ENCODE measurements at places on chromosomes 7 and 10. TPM values are rescaled to one million over a fixed set of nuclear protein-coding genes. Genes with fewer than 3 reads are reported as not detected.

Gene PNLIPRP1
- not detected for total RNA-seq

Gene NXPH1
- total RNA-seq = not detected

Gene COL28A1
- total RNA-seq = not detected

Gene IL6
- total RNA-seq = 14.3 TPM

Gene CDNF
- 0.29 TPM for total RNA-seq

Gene HABP2
- not detected for total RNA-seq

Gene ZNF716
- total RNA-seq = not detected

Gene ANXA8
- 0.29 TPM for total RNA-seq

Gene PDK4
- 2.3 TPM for total RNA-seq

Gene MMRN2
- total RNA-seq = 0.60 TPM

Gene TACR2
- total RNA-seq = 0.36 TPM

Gene NAT16
- total RNA-seq = not detected

Gene C10orf120
- total RNA-seq = not detected

GRCh38 chr7:78222001-78222751 is 423.6 kb downstream of the PHTF2 start:
- no peak for DNase-seq

GRCh38 chr7:151637781-151638261 is 118.1 kb upstream of the RHEB start:
- DNase-seq = no peak

GRCh38 chr7:43956027-43956426 is 29.8 kb downstream of the UBE2D4 start:
- no peak for DNase-seq

GRCh38 chr10:118151461-118151860 is 104.7 kb upstream of the RAB11FIP2 start:
- DNase-seq = no peak

- DNase-seq = peak; percentile 63
These were observed 744 bp downstream of the FRAT2 start for GRCh38 chr10:97333601-97334369.

GRCh38 chr10:32953277-32953927 is 4.6 kb downstream of the ITGB1 start:
- DNase-seq = no peak

- peak; percentile 92 for DNase-seq
These were observed 167.9 kb downstream of the NEURL1 start for GRCh38 chr10:103661198-103661950.

DNA sequence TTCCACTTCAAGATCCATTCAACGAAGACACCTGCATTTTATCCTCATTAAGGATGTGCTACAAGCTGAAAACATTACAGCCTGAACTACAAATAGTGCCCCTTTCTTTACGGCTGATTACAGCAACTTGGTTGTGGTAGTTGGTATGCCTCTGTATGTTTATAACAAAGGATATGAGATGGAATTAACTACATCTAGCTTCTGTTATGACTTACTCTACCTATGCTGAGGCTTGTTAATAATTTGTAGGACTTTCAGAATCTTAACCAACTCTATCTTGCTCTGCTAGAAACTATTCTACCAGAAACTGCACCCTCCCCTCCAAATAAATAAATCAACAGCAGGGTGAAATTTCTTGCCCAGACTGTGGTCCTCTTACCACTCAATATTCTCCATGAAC is 448.1 kb downstream of the GRM8 start:
- DNase-seq = no peak

- no peak for DNase-seq
These were observed 81.7 kb downstream of the CD36 start for GRCh38 chr7:80720146-80720545.

- DNase-seq = peak; percentile 26
These were observed 24.5 kb downstream of the RSU1 start for GRCh38 chr10:16792675-16793074.

DNA sequence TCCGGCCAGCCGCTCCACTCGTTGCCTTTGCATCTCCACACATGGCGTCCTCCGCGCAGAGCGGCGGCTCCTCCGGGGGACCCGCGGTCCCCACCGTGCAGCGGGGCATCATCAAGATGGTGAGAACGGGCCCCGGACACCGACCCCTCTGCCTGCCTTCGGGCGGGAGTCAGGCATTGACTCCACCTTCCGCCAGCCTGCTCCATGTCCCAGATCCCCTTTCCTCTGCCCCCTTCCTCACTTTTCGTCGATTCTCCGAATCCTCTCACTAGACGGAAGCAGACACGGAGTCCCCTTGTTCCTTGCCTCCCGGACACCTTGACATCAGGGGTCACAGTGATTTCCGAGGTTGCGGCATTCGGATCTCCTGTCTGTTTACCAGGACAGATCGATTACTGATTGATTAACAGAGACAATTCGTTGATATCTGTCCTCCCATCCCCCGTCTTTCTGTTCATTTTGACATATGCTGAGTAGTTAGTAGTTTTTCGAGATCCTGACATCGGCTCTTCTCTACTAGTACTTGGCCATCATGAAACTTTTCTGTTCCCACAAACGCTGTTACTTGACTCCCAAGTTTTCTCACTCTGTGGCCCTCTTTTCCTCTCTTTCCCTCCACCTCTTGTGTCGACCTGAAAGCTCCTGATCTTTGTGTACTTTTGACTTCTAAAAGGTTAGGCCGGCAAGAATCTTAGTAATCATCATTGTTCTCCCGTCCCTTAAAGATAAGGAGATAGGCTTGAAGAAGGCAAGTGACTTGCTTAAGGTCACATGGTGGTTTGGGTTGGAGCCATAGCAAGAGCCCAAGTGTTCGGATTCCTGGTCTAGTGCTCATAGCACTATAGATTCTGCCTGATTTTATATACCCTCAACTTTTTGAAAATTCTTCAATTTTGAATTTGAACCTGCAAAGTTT is 597 bp downstream of the SND1 start:
- peak; percentile 41 for DNase-seq

- no peak for DNase-seq
These were observed 267.8 kb downstream of the RPS24 start for GRCh38 chr10:78301481-78301880.

DNA sequence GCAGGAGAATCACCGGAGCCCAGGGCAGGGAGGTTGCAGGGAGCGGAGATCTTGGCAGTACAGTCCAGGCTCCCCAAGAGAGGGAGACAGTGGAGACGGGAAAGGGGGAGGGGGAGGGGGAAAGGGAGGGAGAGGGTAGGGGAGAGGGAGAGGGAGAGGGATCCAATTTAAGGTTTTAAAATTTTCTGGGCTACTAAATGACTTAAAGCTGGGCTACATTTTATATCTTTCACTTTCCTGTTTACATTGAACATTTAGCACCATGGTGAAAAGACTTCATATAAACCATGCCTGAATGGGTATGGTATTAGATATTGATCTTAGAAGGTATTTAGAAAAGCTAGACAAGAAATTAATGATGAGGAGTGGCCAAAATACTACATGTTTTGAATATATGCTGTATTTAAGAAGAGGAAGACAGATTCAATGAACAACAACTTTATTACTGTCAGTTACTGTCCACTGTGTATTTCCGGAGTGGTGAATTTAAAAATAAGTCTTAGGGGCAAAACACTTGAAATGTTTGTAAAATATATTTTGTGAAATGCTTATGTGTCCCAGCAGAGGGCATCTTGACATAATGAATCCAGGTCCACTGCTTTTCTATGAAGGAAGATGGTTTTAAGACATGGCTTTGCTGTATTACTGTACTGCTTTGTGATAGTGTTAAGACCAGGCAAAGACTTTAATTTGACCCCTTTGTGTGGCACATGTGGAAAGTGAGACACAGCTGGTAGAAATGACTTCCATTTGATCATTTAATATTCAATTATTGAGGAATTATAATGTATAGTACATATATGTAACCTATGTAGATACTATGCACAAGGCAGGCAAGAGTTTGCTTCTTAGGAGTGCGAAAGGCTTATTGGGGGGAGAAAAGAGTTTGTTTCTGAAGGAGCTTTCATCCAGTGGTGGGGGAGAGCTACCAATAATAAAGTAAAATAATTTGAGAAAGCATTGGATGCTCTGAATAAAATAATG is 52.8 kb downstream of the NRF1 start:
- DNase-seq = peak; percentile 69

- no peak for DNase-seq
These were observed 15.7 kb upstream of the ZNF862 start for GRCh38 chr7:149822353-149822943.

- DNase-seq = no peak
These were observed 12.0 kb upstream of the PARP12 start for GRCh38 chr7:140074780-140075179.

DNA sequence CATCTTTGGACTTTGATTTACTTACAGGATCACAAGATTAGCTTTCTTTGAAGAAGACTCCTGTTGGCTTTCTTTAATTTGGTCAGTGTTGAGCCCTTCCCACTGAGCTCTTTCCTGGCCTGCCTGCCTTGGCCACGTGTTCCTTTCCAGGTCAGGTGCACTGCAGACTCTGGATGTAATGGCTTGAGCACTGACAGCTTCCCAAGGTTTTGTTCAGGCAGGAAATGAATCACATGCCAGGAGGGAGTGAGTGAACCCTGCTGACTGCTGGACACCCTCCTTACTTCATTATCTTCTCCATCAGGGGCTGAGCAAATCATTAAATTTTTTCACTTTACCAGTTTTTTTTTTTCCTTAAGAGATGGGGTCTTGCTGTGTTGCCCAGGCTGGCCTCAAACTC is 29.8 kb downstream of the SNX10 start:
- peak; percentile 54 for DNase-seq

- DNase-seq = no peak
These were observed 90.5 kb upstream of the MACROH2A2 start for GRCh38 chr10:69961881-69962745.

- DNase-seq = peak; percentile 57
These were observed 87.1 kb upstream of the HDAC9 start for GRCh38 chr7:18408461-18408860.

- DNase-seq = peak; percentile 76
These were observed 11.8 kb upstream of the ACBD5 start for GRCh38 chr10:27252267-27253000.

DNA sequence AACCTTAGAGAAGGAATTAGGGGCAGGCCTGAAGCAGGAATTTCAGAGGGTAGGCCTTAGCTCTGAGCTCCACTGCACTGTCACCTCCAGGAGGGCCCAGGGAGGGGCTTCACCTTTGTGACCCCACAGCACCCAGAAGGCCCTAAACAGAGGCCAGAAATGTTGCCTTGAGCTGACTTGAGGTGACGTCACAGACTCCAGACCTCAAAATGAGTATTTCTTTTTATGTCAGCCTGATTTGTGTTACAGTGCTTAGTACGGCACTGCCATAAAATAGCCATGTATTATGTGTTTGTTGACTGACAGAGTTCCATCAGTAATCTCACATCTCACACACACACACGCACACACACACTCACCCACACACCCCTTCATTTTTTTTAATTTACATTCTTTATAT is 211.2 kb downstream of the CCDC3 start:
- no peak for DNase-seq

- no peak for DNase-seq
These were observed 259.3 kb downstream of the ZEB1 start for GRCh38 chr10:31578181-31578852.

GRCh38 chr10:33612551-33612950 is 278.1 kb upstream of the NRP1 start:
- DNase-seq = peak; percentile 89

DNA sequence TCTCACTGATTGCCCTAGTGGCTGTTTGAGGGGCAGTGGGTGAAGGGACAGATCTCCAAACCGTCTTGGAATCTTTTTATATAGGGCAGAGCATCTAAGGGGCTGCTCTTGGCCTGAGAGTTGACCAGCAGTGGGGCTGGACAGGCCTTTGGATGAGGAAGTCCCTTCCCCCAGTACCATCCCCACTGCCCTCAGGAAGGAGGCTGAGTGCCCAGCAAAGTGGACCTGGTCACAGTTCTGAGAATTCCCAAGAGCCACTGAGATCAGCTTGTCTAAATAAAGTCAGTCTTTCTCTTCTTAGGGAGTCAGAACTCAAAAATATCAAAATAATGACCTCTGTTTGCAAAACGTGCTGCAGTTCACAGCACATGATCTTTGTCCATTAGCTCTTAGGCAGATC is 5.6 kb downstream of the GDF10 start:
- no peak for DNase-seq

DNA sequence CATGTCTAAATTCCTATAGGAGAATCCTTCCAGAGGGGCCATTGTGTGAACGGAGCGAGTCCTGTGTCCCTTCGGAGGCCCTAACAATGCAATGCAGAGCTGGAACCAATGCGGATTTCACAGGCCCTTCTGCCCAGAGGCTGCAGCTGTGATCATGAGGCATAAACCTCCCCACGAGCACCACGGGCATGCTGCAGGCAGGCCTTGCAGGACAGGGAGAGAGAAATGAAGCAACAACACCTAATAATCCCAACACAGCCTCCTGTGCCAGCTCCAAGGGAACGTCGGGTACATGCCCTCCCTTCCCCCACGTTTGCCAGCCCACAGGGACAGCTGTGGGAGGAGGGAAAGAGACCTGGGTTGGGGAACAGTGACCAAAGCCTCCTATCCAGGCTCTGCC is 74.4 kb downstream of the TNS3 start:
- no peak for DNase-seq

- DNase-seq = no peak
These were observed 17.8 kb downstream of the TMEM209 start for GRCh38 chr7:130187360-130187759.

DNA sequence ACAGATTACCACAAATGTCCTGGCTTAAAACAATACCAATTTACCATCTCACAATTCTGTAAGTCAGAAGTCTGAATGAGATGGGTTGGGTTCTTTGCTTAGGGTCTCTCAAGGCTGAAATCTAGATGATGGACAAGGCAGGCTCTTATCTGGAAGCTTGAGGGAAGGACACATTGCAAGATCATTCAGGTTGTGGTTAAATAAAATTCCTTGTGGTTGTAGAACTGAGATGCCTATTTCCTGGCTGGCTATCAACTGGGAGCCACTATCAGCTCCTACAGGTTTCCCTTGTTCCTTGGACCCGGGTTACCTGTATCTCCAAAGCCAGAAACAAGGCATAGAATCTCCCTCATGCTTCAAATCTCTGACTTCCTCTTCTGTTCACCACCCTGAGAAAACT is 148.4 kb downstream of the MDFIC start:
- no peak for DNase-seq

- no peak for DNase-seq
These were observed 78.8 kb downstream of the DNMBP start for GRCh38 chr10:99930731-99931550.

DNA sequence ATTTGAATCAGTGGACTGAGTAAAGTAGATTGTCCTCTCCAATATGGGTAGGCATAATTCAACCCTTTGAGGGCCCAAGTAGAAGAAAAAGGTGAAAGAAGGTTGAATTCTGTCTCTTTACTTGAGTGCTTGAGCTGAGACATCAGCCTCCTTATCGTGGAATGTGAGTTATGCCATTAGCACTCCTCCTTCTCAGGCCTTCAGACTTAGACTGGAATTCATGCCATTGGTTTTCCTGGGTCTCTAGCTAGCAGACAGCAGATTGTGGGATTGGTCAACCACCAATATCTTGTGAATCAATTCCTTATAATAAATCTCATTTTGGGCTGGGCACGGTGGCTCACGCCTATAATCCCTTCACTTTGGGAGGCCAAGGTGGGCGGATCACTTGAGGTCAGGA is 89.2 kb downstream of the CUL2 start:
- DNase-seq = no peak

Measured in RPMI7951 (cell line).